ENCODE measurements at places on chromosomes 4 and X.

DNA sequence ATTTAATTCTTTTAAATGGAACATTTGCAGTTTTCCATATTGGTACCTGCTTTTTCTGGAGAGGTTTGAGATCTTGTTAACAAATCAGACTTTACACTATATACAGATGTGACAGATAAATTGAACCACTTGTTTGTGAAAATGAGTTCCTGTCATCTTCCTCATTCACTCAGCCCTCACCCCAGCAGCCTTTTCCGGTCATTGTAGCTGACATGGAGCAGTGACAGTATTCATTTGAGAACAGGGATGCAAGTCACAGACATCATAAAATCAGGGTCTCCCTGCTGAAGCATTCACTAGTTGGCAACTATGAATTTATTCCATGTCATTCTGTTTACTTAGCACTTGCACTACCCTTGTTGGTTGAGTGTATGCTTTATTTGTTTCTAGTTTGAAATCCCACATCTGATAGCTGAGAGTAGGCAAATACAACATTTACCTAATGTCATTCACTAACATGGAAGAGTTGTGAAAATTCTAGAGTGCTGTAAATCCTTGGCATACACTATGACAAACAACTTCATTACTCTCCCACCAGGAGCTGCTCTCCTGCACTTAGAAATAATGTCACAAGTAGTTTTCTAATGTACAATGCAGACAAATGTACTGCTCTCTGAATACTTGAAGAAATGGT lies 78.9 kb downstream of the UGT8 start:
- DNase-seq = no peak

DNA sequence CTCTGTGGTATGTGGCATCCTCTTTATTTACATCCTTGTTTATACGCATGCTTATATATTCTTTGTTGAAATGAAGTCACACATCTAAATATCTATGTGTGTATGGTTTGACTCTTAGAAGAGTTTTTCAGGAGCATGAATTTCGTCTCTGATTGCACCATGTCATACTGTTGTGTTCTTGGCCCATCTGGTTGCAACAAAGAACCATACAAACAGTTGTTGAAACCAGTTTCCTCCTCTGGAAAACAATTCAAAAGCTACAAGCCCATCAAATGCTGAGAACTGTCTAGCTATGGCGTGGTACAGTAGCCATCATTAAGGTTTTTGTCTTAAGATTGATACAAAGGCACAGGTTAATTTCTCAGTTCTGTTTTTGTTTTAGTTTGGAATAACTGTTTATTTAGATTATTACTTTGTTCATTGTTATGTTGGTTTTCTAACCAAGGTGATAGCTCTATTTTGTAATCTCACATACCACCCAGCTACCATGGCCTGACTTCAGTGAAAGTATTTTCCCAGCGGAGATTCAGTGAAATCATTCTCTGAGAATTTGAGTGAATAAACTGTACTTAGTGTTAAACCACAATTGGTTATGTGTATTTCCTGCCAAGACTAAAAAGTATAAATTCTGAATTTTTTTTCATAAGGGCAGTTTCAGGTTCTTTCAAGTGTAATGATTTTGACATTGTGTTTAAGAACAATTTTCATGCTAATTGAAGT lies 91.0 kb downstream of the ARHGAP24 start:
- DNase-seq = no peak

DNA sequence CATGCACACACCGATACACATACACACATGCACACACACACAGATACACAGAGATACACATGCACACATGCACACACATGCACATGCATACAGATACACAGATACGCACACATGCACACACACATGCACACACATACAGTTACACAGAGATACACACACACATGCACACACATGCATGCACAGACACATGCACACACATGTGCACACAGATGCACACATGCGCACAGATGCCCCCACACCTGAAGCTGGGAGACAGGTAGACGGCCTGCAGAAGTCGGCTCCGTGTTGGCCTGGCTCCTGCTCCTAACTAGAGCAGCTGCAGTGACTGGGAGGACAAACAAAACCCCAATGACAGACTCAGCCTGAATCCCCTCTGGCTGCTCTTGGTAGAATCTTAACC lies 46.8 kb downstream of the PSAPL1 start:
- no peak for DNase-seq

GRCh38 chrX:40418146-40418812 lies 162.5 kb upstream of the ATP6AP2 start:
- DNase-seq = no peak

GRCh38 chr4:113695328-113696169 lies 66.0 kb downstream of the CAMK2D start:
- DNase-seq = no peak

GRCh38 chr4:176499518-176499917 lies 179.8 kb downstream of the SPCS3 start:
- DNase-seq = no peak

GRCh38 chr4:168588916-168589531 lies 92.2 kb downstream of the PALLD start:
- DNase-seq = no peak

DNA sequence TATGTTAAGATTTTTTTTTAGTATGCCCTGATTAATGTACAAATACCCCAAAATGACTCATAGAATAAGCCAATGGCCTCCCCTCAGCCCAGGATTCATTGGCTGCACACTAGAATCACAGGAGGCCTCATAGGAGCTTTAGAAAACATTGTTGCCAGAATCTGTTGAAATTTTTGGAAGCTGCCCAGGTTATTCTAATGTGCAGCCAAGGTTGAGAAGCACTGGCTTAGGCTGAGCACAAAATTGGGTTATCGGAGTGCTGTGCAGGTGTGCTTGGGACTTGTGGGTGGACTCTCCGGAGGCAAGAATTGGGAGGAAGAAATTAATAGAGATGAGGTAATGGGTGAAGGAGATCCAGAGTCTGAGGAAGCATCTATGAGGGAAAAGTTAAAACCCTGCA lies 41.3 kb upstream of the VCX start:
- no peak for DNase-seq

GRCh38 chr4:24226023-24226422 lies 336.2 kb upstream of the PPARGC1A start:
- DNase-seq = no peak

DNA sequence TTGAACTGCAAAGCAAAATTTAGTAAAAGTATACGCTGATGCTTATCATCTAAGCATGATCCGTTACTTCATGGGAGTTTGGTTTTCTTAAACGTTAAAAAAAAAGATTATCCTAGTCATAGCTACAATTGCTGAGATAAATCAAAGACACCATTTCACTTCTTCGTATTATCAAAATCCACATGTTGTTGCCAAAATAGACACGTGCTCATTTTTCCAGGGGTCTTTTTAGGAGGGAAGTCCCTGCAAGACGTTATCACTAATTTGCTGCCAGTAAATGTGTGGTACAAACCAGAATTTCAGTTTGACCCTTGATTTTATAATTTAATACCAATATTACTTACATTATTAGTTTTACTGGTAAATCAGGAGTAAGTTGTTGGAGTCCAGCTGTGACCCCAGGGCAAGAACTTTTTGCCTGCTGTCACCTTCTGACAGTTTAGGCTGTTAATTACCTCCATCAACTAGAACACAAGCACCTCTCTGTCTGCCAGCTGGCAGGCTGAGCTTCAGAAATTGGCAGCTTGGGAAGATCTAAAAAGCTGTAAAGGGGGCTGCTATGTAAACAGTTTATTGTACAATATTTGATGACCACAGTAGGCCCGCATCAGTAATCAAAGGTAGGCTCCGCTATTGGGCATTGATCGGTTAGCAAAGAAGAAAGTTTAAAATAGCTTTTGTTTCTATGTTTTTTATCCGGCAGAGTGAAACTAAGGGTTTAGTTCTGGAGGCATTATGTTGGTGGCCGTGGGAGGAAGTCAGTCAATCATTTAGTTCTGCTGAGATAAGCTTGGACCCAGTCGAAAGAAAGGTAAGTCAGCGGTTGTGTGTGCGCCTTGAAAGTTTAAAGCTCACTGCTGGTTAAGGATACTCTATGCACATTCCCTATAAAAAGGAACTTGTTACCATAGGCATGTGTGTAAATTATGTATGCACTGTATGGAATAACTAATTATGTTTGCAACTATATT lies 196.4 kb downstream of the FBXO8 start:
- no peak for DNase-seq

- DNase-seq = no peak
These were observed 194.6 kb upstream of the STK26 start for GRCh38 chrX:131828482-131828881.

GRCh38 chrX:9195199-9195880 lies 161.4 kb upstream of the FAM9B start:
- no peak for DNase-seq

DNA sequence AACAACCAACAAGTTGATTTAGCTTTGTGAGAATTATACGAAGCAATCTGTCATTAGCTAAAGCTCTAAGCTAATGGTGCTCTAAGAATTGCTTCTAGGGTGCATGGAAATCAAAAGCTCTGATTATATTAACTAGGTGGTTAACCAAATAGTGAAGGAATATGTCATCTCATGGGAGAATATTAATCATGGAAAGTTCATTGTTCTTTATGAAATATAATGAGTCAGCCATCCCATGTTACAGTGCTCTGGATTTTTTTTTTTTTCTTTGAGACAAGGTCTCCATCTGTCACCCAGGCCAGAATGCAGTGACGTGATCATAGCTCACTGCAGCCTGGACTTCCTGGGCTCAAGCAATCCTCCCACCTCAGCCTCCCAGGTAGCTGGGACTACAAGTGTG lies 10.5 kb downstream of the DCAF8L2 start:
- no peak for DNase-seq

GRCh38 chrX:585115-585808 lies 45.3 kb upstream of the SHOX start:
- no peak for DNase-seq

GRCh38 chrX:140064993-140065392 lies 99.7 kb upstream of the CXorf66 start:
- no peak for DNase-seq

Data from stimulated activated CD4-positive, alpha-beta T cell treated with anti-CD3 and anti-CD28 coated beads, Interleukin-1b, Interleukin-23, amount 100 ng/mL, for 1 hour (primary cell).